Adrenal gland (tissue), 19 donors: ENCODE measurements at places on chromosomes 16 and 17. TPM values are rescaled to one million over a fixed set of nuclear protein-coding genes. Genes with fewer than 3 reads are reported as not detected.

Gene MT1M
- 11.6 TPM for total RNA-seq

- no peak for DNase-seq
- H3K27ac ChIP-seq: no peak overlapping the region
- H3K36me3 ChIP-seq: peaks cover 100% of the 10 kb centered on the region
- H3K27me3 ChIP-seq: no peaks in the 10 kb centered on the region
- H3K4me1 ChIP-seq: no peaks in the 10 kb centered on the region
Measured at GRCh38 chr16:72101195-72101594, 7.5 kb downstream of the DHX38 start.

GRCh38 chr16:70160388-70160787 is 13.2 kb upstream of the CLEC18C start:
- H3K4me1 ChIP-seq: no peaks in the 10 kb centered on the region
- no peaks in the 10 kb centered on the region for H3K27me3 ChIP-seq

DNA sequence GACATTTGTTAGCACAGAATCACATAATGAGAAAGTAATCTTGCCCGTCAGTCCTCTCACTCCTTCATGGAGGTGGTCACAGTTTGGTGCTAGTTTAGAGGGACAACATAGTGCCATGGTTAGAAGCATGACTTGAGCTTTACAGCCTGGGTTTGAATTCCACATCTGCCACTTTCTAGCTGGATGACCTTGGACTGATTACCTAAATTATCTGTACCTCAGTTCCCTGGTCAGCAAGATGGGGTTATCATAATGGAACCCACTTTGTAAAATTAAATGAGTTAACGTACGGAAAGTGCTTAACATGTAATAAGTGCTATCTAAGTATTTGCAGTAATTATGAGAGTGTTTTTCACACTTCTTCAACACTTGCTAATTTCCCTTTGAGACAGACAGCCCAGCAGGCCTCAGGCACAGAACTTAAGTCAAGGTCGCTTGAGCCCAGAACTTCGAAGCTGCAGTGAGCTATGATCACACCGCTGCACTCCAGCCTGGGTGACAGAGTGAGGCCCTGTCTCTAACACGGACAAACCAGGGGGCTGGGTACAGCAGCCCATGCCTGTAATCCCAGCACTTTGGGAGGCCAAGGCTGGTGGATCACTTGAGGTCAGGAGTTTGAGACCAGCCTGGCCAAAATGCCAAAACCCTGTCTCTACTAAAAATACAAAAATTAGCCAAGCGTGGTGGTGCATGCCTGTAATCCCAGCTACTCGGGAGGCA is 7.1 kb downstream of the VWA3A start:
- H3K27ac ChIP-seq: no peak overlapping the region
- no peaks in the 10 kb centered on the region for H3K36me3 ChIP-seq
- no peak overlapping the region for H3K4me3 ChIP-seq

DNA sequence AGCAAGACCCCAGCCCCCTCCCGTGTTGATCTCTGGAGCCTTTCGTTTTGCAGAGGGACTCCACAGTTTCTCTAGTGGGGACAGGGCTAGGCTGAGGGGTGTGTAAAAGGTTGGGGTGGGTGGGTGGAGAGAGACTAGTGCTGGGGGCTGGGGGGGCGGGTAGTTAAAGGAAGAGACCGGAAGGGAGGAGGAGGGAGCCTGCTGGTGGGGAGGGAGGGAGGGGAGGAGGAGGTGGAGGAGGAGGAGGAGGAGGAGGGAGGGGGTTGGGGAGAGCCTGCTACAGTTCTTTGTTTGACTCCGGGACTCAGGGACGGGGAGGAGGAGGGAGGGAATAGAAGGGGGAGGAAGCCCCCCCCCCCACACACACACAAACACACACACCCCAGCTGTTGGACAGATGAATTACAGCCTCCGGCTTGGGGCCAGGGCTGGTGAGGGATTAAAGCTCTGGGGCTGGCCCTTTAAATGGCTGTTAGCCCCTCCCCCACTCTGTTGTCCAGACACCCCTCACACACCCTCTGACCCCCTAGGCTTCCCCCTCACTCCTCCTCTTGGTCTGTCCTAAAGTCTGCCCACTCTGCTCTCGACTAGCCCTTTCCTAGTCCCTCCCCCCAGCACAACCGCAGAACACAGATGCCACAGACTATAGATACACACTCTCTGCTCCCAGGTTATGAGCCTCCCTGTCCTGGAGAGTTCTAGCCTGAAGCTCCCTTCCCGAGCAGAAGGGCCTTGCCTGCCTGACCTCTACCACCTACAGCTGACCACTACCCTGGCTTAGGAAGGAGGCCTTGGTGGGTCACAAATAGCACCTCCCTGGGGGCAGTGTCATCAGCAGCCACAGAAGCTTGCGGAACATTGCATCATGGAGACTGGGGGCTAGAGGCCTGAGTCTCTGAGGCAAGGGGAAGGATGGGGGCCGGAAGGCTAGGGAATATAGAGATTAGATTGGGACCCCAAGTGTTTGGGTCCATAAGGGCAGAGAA is 4.4 kb downstream of the KDM6B start:
- no peaks in the 10 kb centered on the region for H3K36me3 ChIP-seq
- H3K27me3 ChIP-seq: no peaks in the 10 kb centered on the region
- DNase-seq: peak; percentile 63
- H3K4me3 ChIP-seq: no peak overlapping the region
- H3K4me1 ChIP-seq: peaks cover 46% of the 10 kb centered on the region
- H3K27ac ChIP-seq: peak overlapping the region; percentile 98
